ENCODE measurements at places on chromosomes 3 and 15. TPM values are rescaled to one million over a fixed set of nuclear protein-coding genes. Genes with fewer than 3 reads are reported as not detected.

FANCD2 gene
- 31.2 TPM for total RNA-seq

ARIH1 gene
- total RNA-seq: 26.1 TPM

PP2D1 gene
- total RNA-seq: not detected

UROC1 gene
- not detected for total RNA-seq

C3orf85 gene
- total RNA-seq: not detected

PTX3 gene
- total RNA-seq: 1,917 TPM

KLF15 gene
- total RNA-seq: 0.38 TPM

MEF2A gene
- 44.8 TPM for total RNA-seq

All from regular cardiac myocyte (primary cell).